ENCODE measurements at places on chromosomes 13 and 19.

DNA sequence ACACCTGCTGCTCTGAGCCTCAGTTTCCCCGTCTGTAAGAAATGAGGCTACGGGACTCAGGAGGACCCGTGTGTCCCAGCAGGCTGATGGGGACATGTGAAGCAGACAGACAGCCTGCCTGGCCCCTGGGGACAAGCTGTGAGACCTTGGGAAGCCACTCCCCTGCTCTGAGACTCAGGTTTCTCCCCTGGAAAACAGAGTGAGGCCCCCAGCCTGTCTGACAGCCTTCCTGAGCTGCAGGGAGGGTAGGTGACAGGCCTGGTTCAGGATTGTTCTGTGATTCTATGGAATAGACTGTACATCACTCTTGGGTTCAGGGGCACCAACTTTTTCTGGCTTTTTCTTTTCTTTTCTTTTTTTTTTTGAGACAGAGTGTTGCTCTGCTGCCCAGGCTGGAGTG lies 2.9 kb upstream of the NTF4 start:
- DNase-seq = no peak

DNA sequence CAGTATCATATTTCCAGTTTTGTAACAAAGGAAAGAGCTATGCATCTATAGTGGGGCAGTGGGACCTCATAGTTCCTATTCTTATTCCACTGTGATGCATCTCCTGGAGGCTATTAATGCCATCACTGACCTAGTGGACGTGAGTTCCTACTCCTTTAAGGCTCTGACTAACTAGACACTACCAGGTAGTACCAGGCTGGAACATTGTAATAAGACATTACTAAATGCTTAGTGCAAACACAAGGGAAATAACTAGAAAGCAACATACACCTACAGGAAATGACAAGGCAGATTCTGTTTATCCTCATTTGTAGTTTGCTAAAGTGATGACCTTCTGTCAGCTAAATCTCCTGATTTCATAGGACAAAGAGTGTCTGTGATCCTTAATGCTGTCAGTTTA lies 192.5 kb downstream of the POSTN start:
- no peak for DNase-seq

DNA sequence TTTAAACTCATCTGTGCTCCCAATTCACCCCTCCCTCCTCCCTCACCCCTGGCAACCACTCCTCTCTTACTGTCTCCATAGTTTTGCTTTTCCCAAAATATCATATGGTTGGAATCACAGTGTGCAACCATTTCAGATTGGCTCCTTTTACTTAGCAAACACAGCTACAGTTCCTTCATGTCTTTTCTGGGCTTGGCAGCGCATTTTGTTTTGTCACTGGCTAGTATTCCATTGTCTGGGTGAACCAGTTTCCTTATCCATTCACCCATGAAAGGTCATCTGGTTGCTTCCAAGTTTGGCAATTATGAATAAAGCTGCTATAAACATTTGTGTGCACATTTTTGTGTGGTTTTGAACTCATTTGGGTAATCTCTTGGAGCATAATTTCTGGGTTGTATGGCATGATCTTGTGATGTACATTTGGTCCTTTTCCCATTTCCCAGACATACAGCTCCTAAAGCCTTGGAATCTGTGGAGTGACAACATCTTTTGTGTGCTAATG lies 23.9 kb upstream of the GAS6 start:
- DNase-seq = no peak

DNA sequence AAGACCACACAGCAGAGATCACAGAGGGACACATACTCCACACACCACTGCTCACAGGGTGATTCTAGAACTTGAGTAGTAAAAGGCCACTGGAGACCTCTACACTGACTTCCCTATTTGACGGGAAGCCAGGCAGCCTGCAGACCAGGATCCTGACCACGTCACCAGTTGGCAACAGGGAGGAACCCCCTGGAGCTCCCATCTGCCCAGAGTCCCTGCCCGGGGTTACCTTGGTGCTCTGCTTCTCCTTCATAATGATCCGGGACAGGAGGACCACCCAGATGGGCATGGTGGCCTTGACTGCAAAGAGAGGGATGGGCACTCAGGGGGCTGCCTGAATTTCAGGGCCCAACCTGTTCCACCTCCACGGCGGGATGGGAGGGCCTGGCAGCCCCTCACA lies 932 bp downstream of the SLC35E1 start:
- DNase-seq = no peak

- no peak for DNase-seq
Measured at GRCh38 chr19:48878196-48879024, 6.2 kb downstream of the PPP1R15A start.
